Fibroblast of pulmonary artery (primary cell): ENCODE measurements at places on chromosomes 6 and 20.

- peak; percentile 55 for DNase-seq
These were observed 5.5 kb upstream of the CDSN start for GRCh38 chr6:31125586-31126363.

GRCh38 chr6:158648682-158649131 lies 1.1 kb upstream of the SYTL3 start:
- peak; percentile 90 for DNase-seq

DNA sequence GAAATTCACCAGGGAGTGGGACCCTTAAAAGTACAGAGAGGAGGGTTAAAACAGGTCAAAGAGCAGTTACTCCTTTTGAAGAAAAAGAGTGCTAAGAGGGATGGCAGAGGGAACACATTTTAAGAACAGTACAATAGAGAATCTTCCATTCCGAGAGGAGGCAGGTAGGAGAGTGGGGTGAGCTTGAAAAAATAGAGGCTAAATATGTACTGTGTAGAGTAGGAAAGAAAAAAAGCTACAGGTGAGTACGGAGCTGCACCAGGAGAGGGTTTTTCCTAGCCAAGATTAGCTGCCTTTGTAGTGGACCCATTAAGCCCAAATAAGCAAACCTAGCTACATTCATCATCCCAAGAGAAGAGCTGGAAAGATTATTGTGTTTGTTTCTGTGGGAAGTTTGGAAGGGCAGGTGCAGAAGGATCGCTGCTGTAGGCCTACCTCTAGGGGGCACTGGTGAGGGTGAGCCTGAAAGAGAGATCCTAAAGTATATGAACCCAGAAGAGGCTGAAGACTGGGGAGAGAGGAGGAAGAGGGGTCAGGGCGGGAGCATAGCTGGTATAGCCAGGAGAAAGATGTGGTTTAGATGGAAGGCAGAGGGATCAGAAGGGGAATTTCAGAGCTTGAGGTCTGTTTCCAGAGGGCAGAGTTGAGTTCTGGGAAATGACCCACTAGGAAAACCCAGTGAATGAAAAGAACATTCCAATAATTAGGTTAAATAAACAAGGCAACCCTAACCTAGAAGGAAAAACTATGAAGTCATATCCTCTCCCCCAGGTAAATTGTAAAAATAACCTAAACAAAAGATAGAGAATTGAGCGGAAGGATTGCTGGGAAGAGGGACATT lies 50.2 kb upstream of the HINT3 start:
- DNase-seq: peak; percentile 61

DNA sequence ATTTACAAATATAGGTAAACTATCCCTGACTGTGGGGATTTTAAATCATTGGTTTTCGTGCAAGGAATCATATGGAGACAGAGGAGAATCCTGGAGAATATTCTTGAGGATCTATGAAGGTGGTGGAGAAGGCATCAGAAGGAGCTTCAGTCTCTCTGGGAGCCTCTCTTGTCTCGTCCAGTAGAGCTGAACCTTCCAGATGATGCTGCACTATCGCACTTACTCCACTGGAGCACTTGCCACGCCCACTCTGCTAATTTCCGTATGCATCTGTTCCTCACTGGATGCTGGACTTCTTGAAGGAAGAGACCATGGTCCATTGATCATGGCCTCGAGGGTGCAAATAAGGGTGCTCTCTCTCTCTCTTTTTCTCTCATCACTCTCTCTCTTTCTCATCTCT lies 36.8 kb downstream of the C6orf118 start:
- DNase-seq: no peak

GRCh38 chr20:17898548-17898994 lies 70.0 kb downstream of the SNX5 start:
- DNase-seq: peak; percentile 84

- peak; percentile 86 for DNase-seq
These were observed 778 bp upstream of the LOC128125822 start for GRCh38 chr6:63571361-63572043.

DNA sequence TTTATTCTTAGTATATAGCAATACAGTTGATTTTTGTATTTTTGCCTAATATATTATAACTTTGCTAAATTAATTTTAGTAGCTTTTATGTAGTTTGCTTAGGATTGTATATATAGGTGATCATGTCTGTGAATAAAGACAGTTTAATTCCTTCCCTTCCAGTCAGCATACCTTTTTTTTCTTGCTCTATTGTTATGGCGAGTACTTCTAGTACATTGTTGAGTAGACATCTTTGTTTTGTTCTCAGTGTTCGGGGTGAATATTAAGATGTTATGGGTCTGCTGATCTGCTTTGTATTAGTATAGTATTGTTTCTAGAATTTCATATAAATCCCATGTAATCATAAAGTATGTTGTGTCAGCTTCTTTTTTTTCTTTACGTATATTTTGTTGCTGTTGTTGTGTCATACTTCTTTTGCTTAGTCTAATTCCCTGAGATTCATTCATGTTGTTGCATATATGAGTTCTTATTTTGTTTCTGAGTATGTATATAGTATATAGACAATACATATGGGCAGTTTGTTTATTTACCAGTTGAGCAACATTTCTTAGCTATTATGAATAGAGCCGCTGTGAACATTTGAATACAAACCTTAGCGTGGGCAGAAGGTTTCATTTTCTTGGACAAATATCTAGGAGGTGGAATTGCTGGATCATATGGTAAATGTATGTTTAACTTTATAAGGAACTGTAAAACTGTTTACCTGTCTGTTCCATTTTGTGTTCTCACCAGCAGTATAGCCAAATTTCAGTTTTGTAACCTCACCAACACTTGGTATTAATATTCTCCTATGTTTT lies 25.5 kb downstream of the NCOA3 start:
- no peak for DNase-seq
